CD4-positive, alpha-beta T cell treated with Interleukin-17A for 4 hours (primary cell): ENCODE measurements at places on chromosomes 13 and 19.

- no peak for DNase-seq
These were observed 40.5 kb upstream of the ITM2B start for GRCh38 chr13:48192411-48192935.

DNA sequence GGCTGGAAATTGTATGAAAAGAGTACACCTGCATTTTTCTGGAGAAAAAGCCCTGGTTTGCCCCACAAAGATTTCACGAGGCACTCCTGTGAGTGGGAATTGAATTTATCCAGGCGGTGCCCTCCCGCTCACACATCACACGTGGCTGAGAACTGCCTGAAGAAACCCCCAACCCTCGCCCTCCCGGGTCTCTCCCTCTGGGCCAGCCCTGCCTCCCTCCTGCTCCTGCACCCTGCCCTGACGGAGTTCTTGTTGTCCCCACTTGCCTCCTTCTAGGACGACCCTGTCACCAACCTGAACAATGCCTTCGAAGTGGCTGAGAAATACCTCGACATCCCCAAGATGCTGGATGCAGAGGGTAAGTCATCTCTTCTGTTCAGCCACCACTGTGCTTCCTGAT is 35.2 kb downstream of the CAPN12 start:
- DNase-seq, result no peak

- no peak for DNase-seq
These were observed 3.5 kb downstream of the SPINT2 start for GRCh38 chr19:38267761-38268483.

GRCh38 chr19:48933382-48933932 is at the start of gene DHDH:
Gene DHDH (plus strand): TSS chr19:48933699. CDS start chr19:48933722, 23 bp downstream.
- peak; percentile 96 for DNase-seq

- no peak for DNase-seq
These were observed 8.4 kb downstream of the CD22 start for GRCh38 chr19:35337097-35337983.

- no peak for DNase-seq
These were observed 13.7 kb upstream of the ELF1 start for GRCh38 chr13:41032691-41033376.

- no peak for DNase-seq
These were observed 8.8 kb upstream of the LRCH1 start for GRCh38 chr13:46544208-46544607.

DNA sequence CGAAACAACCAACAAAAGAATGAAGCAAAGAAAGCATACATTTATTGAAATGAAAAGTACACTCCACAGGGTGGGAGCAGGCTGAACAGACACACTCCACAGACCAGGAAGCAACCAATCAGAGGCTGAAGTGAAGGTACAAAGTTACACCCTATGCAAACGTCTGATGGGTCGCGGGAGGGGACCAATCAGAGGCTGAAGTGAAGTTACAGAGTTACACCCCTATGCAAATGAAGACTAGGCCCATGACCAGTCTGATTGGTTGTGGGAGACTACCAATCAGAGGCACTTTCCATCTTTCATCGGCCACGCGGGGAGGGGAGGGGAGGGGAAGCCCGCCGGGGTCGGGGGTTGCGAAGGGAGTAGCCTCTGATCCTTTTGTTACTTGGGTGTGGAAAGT is 12.4 kb upstream of the FBL start:
- DNase-seq, result no peak

- DNase-seq, result peak; percentile 5
These were observed 21.5 kb upstream of the OXGR1 start for GRCh38 chr13:97015661-97016350.

DNA sequence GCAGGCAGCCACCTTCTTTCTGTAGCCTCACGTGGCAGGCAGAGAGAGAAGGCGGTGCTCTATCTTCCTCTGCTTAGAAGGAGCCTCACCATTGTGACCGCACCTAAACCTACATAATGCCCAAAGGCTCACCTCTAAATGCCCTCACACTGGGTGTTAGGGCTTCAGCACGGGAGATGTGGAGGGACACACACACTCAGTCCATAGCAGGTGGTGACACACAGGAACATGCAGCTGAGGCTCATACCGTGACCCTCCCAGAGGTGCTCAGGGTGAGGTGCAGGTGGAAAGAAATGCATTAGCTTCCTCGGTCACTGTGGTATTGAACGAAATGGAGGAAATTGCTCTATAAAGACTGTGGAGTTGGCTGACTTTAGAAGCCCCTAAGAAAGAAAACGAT is 37.7 kb upstream of the TUBGCP3 start:
- DNase-seq, result no peak

GRCh38 chr19:38433268-38433733 is at the start of gene RYR1:
Gene RYR1 (plus strand): TSS chr19:38433691. CDS start chr19:38433830, 139 bp downstream.
- peak; percentile 62 for DNase-seq

DNA sequence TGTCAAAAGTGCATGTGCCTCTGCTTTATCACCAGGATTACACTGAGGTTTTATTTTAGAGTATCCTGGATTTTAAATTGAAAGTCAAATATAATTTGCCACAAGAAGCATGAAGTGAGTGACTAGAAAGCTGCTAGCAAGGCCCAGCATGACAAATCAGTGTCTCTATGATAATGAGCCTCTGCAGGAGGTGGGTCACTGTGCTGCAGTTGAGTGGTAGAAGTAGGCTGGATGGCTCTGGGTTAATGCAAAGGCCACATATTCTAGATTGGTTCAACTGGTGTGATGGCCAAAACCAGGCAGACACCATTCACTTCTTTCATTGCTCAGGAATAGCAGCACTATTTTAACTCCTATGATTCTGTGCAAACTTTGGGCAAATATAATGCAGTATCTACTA is 491.5 kb downstream of the OLFM4 start:
- no peak for DNase-seq

DNA sequence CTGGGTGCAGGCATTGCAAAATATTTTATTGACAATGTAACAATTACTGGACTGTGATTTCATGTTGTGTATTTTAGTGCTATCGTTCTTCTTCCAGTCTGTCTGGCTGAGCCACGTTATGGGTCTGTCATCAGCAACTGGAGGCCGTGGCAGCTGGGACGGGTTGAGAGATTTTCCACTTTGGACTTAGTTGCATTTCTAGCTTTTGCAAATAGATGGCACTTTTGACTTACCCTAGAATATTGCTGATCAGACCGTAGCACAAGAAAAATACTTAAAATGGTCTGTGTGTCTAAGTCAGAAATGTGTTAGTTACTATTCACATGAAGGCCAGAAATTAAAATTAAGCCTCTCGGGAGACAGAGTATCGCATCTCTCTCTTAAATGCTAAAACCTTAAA is 211.1 kb downstream of the TEX29 start:
- no peak for DNase-seq

GRCh38 chr19:41917676-41918075 is 10.6 kb downstream of the ERFL start:
- no peak for DNase-seq

GRCh38 chr19:32189956-32190706 is 155.3 kb upstream of the ZNF507 start:
- DNase-seq, result no peak

GRCh38 chr13:31945202-31945961 is 86.2 kb upstream of the FRY start:
- no peak for DNase-seq

DNA sequence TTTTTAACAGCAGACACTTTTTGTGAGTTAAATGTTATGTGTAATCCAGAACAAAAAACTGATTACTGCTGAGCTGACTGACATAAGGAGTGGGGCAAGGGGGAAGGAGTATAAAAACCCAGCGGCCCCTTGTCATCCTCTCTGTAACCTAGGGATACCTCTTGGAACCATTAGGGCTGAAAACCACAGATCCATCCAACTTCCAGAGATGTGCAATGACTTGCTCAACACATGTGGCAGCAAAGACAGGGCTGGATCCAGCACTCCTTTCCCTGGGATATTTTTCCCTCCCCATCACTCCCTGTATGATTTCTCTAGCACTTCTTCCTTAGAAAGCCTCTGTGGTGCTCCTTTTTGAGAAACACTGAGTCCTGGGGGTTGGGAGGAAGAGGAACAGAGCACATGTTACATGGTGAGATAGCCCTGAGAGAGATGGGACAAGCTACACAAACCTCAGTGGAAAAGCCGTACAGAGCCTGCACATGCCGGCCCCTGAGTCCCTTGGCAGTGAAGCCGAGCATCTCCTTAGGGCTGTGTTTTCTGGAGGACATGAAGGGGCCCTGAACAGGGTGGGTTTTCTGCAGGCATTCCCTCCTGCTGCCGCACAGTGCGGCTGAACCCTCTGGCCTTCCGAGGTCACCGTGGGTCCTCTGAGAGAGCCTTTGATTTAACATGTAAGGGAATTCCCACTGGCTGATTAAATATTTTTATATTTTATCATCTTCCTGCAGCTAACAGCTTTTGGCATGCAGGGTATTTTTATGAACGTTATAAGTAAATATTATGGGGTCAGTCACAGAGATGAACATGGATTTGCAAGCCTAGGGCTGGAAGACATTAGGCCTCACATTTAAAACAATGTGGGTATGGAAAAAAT is 219.9 kb downstream of the COG6 start:
- DNase-seq, result no peak

GRCh38 chr19:35557539-35558399 is 5.7 kb downstream of the ATP4A start:
- peak; percentile 75 for DNase-seq

GRCh38 chr19:11092181-11092538 is 2.9 kb downstream of the LDLR start:
- DNase-seq, result peak; percentile 48

DNA sequence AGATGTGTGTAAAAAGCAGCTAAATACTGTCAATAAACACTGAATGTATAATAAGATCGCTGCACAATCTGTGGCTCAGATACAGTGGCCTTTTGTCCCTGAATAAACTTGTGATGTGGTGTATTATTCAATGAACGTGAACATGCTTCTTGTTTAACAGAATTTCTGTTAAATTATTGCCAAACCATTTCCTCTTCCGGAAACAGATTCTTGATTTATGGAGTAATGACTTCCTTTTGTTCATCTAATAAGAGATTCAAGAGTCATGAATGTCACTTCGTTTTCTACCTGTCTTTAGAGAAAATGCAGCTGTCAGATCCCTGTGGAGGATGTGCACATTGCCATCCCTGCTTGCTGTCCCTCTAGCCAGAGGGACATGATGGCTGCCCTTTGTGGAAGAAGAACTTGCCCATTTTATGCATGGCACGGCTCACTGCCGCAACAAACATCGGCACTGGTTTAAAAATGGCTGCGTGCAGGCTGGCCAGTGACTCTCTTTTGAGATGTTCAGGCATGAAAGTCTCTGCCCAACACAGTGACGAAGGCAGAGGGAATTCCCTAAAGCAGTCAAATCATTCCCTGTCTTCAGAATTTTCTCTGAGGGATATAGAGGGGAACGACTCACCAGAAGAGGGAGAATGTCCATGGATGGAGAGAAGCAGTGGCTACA is 3.1 kb upstream of the TNFSF13B start:
- DNase-seq, result no peak

- DNase-seq, result peak; percentile 68
These were observed 31.3 kb upstream of the ASF1B start for GRCh38 chr19:14167576-14168138.

- no peak for DNase-seq
These were observed 1077.6 kb downstream of the DIAPH3 start for GRCh38 chr13:59086147-59086546.
